ENCODE measurements at places on chromosomes 12 and 14.

GRCh38 chr12:49296034-49296835 is 1.3 kb downstream of the PRPH start:
- DNase-seq: peak; percentile 81

DNA sequence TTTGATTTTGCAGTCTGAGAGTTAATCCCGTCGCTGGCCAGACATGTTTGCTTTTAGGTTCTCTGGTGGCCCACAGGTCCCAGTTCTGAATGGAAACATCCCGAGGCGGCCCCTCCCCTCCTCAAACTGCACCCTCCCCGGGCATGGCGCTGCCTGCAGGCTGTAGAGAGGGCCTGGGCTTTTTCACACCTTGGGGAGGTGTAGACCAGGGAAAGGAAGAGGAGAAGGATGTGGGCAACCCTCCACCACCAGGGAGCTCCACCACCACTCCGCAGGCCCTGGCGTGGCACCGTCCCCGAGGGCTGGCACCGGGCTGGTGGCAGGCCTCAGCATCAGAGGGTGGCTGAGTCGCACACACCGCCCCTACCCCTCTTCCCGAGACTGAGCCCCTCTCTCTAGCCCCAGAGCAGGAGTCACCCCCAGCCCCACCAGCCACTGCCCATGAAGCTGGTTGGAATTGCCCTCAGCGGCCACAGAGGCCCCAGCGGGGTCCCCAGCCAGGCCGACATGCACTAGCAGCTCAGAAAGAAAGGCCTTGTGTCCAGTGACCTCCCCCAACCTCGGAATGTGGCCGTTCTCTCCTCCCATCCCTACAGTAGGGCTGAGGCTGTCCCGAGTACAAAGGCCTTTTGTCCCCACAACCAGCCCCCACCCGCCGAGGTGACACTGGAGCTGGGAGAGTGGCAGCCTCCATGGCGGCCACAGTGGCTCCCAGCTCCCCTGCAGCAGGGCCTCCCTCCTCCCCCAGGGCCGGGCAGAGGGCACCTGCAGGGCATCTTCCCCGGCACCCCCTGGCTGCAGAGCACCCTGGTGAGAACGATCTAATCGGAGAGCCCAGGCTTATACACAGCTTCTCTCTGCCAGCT is 23.5 kb upstream of the INF2 start:
- DNase-seq: peak; percentile 89

GRCh38 chr12:127911291-127911690 is 355.7 kb upstream of the TMEM132C start:
- DNase-seq: no peak

DNA sequence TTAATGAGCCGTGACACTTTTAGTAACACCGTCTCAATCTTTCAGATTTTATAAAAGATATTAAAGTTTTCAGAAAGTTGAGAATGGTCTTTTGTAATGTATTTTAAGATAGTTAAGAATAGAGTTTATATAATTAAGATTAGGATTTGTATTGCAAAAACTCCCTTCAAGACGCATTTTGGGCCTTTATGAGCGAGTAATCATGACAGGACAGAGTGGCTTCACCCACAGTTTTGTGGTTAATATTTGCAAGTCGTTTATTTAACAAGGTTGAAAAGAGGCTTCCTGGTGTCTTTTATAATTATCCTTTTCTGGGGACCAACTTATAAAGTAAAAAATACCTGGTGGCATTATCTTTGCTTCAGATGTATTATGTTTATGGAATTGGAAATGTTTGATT is 44.0 kb downstream of the TRAF3 start:
- DNase-seq: no peak

DNA sequence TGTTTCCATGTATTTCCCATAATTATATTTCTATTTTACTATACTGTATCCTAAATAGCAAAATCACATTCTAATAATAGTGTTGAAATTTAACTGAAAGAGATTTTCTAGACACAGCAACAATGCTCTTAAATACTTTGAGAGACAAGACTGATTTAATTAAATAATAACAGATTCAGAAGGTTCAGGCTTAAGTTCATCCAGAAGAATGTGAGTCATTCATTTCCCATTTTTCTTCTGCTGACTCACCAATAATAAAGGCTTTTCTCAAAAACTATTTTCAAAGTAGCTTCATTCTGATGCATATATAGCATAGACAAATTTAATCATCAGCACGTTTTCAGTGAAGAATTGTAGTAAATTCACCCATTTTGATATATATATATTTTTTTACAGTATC is 481.4 kb downstream of the MDGA2 start:
- no peak for DNase-seq

- DNase-seq: no peak
Observed at GRCh38 chr12:104462931-104463339, 6.2 kb downstream of the CHST11 start.

DNA sequence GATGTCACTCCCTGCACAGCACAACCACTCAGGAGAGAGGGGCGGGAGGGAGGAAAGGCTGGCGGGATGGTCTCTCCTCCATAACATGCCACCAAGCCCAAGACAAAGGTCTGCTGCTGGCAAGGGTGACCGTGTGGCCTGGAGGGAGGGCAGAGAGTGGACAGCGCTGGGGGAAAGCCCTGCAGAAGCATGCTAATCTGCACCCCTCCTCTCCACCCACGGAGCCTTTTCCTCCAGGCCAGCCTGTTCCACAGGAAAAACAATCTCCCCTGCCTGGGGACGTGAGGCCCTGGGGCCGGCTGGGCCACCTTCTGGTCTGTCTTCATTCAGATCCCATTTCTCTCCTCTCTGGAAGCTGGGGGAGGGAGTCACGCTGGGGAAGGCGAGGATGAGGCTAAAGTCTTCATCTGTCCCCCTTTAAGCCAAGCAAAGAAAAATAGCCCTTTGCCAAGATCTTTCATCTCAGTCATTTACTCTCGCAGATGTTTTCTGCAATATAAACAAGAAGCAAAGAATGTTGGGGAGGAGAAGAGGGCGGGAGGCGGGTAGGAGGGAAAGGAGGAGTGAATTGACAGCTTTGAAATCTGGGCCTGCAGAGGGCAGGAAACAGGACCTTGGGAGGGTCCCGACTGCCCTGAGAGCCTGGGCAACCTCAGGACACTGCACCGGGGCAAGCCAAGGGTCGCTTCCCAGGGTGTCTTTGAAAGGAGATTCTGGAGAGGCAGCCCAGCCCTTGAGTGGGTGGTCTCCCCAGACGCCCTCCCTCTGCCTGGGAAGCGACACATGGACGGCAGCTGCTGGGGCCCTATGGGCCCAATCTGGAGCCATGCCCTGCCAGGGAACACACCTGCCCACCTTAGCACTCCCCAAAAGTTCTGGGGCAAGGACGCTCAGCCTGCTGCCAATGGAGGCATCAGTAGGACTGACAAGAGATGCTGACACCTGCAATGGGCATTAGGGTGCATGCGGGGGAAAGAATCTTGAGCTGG is 133.6 kb downstream of the ZFP36L1 start:
- DNase-seq: no peak

- DNase-seq: no peak
Observed at GRCh38 chr12:23502259-23502658, 447.2 kb downstream of the SOX5 start.

DNA sequence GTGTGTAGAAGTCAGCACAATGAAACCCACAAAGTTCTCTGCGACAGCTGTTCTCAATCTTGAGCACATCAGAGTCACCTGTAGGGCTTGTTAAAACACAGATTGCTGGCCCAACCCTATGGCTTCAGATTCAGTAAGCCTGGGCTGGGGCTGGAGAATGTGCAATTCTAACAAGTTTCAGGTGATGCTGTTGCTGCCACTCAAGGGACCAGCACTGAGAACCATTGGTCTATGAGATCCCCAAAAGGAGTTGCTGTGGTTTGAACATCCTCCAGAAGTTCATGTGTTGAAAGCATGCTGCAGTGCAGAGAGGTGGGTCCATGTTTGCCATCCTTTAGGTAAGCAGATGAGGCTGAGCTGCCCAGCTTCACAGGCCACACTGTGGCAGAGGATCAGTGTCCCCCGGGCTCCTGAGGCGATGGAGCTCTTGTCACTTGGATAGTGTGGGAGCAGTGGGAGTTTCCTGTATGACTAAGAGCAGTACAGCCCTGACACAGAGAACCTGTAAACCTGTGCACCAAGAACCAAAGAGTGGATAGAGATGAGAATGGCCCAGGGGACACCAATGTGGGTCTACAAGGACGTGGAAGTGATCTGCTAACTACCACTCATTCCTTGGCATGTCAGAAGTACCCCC is 8.0 kb upstream of the RTRAF start:
- no peak for DNase-seq

GRCh38 chr14:84864548-84865271 is 665.2 kb upstream of the FLRT2 start:
- DNase-seq: no peak

- no peak for DNase-seq
Observed at GRCh38 chr14:59998564-59998963, 78.6 kb downstream of the LRRC9 start.

GRCh38 chr12:2286461-2287131 is 233.8 kb downstream of the CACNA1C start:
- no peak for DNase-seq

- DNase-seq: peak; percentile 72
Observed at GRCh38 chr14:101177301-101177971, 273.9 kb upstream of the RTL1 start.

DNA sequence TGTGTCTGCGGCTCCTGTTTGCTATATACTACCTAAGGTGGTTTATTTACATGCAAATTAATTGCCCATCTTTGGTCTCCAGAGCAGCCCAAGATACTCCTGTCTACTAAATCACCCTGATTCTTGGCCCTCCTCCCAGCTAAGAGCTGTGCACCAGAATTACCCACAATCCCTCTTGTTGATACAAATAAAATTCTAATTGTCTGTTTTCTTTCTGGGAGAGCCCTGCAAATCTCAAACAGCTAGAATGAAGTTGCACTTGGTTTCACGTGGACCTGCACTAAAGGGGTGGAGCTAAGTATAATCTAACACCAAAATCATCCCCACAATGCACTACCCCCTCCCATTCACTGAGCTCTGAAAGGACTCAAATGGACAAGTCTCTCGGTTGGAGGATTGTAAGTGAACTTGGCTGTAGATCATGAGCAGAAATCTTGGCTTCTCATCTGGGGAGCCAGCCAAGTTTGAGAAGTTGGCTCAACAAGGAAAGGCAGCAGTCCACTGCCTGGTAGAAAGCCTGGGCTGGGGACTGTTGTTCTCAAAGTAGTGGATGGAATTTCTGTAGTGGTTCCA is 6.6 kb downstream of the MAX start:
- no peak for DNase-seq

DNA sequence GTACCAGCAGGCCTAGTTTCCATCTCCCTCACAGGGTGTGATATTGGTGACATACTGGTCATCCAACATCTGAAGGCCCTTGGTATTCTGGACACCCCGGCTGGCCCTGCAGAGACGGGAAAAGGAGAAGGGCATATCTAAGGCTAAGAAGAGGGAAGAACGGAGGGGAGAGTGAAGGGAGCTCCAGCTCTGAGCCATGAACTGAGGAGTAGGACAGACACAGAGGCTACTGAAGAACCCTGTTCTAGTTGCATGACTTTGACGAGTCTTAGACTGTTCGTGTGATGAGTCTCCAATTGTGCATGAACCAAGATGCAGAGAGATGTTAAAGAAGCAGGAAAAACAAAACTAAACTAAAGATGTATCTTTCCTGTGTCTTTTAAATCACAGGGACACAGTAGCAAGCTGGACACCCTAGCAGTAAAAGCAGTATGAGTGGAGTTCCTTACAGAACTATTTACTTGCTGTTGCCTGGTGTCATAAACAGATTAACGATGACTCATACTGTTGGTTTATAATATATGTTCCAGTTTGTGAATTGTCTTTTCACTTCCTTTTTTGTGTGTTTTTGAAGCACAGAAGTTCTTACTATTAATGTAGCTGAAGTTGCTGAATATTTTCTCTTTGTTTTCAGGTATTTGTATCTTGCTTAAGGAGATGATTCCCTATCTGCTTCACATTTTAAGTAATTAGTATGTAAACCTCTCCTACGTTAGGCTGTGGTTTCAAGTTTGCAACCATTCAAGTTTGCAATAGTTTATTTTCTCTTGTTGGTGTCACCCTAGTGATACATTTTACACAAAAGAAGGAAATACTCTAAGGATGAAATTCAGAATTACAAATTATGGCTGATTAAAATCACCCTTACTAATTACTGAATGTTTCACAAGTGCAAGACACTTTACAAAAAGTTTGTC is 15.7 kb downstream of the FAR2 start:
- DNase-seq: no peak

DNA sequence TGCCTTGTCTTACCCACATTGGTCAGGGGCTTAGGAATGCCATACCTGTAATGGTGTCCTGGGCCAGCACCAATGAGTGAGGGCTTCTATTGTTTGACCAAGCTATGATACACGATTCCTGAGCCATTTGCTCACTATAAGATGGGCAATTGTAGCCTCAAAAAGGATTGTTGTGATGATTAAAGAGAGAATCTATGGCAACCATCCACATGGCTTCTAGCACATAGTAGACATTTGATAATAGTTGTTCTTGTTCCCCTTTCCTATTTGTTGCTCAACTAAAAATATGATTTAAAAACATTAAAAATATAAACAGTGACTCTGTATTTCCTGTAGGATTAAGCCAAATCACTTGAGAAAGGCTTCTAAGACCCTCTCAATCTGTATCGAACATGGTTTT is 366.1 kb downstream of the PCNX1 start:
- no peak for DNase-seq

- DNase-seq: peak; percentile 52
Observed at GRCh38 chr12:113762155-113762881, 203.8 kb downstream of the RBM19 start.

DNA sequence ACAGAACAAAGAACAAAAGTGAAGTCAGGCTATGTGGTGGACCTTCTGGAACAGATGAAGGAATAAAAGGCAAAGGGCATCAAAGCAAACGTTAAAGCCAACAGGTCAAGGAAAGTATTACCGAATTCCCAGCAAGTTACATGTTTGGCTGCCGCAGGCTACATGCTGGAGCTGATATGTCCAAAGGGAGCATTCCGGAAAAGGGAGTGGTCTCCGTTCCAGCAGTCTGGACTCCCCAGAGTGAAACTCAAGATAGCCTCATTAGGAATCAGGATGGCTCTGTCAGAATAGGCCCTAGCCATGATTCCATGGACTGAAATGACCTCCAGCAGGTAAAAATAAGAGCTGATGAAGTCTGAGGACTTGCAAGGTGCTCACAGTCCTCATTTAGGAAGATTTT is 379.8 kb upstream of the PRICKLE1 start:
- DNase-seq: no peak

GRCh38 chr14:70448633-70449340 is 3.2 kb upstream of the ADAM21 start:
- no peak for DNase-seq

GRCh38 chr14:40887912-40888311 is 718.8 kb upstream of the LRFN5 start:
- DNase-seq: no peak

- no peak for DNase-seq
Observed at GRCh38 chr12:116916714-116917114, 6.0 kb downstream of the FBXW8 start.

Measured in retina (tissue), 1 donor.